CD4-positive, CD25-positive, alpha-beta regulatory T cell (primary cell): ENCODE measurements at places on chromosomes 16 and 17. TPM values are rescaled to one million over a fixed set of nuclear protein-coding genes. Genes with fewer than 3 reads are reported as not detected.

GRCh38 chr17:75565066-75565465, 22.5 kb upstream of the MYO15B start:
- H3K4me1 ChIP-seq: no peaks in the 10 kb centered on the region
- H3K27ac ChIP-seq: no peak overlapping the region
- H3K27me3 ChIP-seq: no peaks in the 10 kb centered on the region

GRCh38 chr16:87107201-87107600, 210.0 kb downstream of the C16orf95 start:
- H3K4me3 ChIP-seq: no peak overlapping the region
- no peaks in the 10 kb centered on the region for H3K4me1 ChIP-seq
- no peak overlapping the region for H3K27ac ChIP-seq
- no peaks in the 10 kb centered on the region for H3K36me3 ChIP-seq
- no peak for DNase-seq
- H3K27me3 ChIP-seq: no peaks in the 10 kb centered on the region

GRCh38 chr16:21203155-21203797, 8.1 kb downstream of the ZP2 start:
- peaks cover 12% of the 10 kb centered on the region for H3K27me3 ChIP-seq
- H3K27ac ChIP-seq: no peak overlapping the region
- no peaks in the 10 kb centered on the region for H3K4me1 ChIP-seq

- H3K36me3 ChIP-seq: no peaks in the 10 kb centered on the region
- H3K27me3 ChIP-seq: no peaks in the 10 kb centered on the region
- H3K27ac ChIP-seq: no peak overlapping the region
- DNase-seq: no peak
- H3K4me1 ChIP-seq: peaks cover 31% of the 10 kb centered on the region
These were observed 240.6 kb downstream of the PRKCA start for GRCh38 chr17:66542967-66543520.

- no peak for DNase-seq
- H3K4me3 ChIP-seq: no peak overlapping the region
- H3K4me1 ChIP-seq: no peaks in the 10 kb centered on the region
These were observed 393.2 kb downstream of the CDH13 start for GRCh38 chr16:83019963-83020362.

- no peaks in the 10 kb centered on the region for H3K27me3 ChIP-seq
- H3K27ac ChIP-seq: no peak overlapping the region
- H3K36me3 ChIP-seq: peaks cover 84% of the 10 kb centered on the region
- H3K4me1 ChIP-seq: no peaks in the 10 kb centered on the region
- no peak for DNase-seq
These were observed 21.3 kb upstream of the PIK3R6 start for GRCh38 chr17:8888704-8889302.

- peak; percentile 60 for DNase-seq
- peak overlapping the region; percentile 89 for H3K4me3 ChIP-seq
- no peaks in the 10 kb centered on the region for H3K27me3 ChIP-seq
- peak overlapping the region; percentile 99 for H3K27ac ChIP-seq
- peaks cover 36% of the 10 kb centered on the region for H3K36me3 ChIP-seq
- peaks cover 49% of the 10 kb centered on the region for H3K4me1 ChIP-seq
These were observed 701 bp downstream of the JMJD6 start for GRCh38 chr17:76725580-76726230.

DNA sequence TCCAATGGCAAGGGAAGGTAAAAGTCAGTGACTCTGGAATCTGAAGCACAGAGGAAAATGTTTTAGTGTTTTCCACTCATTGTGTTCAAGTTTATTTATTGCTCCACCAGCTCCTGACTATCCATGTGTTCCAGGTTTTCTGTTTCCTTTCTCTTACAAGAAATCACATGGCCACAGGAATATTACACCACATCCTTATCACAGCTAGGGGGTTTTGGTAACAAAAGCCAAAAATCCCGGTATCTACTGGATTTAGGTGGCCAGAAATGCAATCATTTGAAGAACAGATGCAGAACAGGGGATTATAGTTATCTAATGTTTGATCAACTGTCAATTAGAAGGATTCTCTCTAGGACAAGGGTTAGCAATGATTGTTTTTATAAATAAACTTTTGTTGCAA, 47.9 kb downstream of the STH start:
- H3K36me3 ChIP-seq: peaks cover 80% of the 10 kb centered on the region
- no peaks in the 10 kb centered on the region for H3K4me1 ChIP-seq
- no peak overlapping the region for H3K27ac ChIP-seq
- H3K4me3 ChIP-seq: no peak overlapping the region
- no peak for DNase-seq

GRCh38 chr17:43723697-43724359, 34.8 kb downstream of the SOST start:
- H3K4me1 ChIP-seq: peaks cover 5% of the 10 kb centered on the region
- no peaks in the 10 kb centered on the region for H3K36me3 ChIP-seq
- no peak overlapping the region for H3K4me3 ChIP-seq
- no peak for DNase-seq

DNA sequence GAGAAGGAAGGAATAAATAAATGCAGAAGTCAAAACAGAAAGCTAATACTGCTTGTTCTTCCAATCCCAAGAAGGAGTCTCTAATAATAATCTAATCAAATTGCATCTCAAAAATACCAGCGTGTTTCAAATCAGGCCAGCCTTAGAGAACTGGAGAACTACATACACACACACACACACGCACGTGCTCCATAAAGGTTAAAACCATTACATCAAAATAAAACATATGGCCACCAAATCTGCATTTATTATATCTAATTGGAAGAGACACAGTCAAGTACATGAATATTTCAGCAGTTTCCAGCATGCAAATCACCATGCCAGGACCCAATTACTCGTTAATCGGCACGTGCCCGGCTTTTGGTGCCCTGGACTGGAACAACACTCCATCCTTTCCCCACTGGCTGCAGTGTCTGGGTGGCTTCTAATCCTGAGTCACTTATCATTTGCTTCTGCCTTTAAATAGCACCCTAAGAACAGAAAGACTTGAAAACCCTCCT, 20.4 kb upstream of the KDM8 start:
- no peak for DNase-seq
- no peak overlapping the region for H3K27ac ChIP-seq
- no peaks in the 10 kb centered on the region for H3K27me3 ChIP-seq
- H3K36me3 ChIP-seq: no peaks in the 10 kb centered on the region

DNA sequence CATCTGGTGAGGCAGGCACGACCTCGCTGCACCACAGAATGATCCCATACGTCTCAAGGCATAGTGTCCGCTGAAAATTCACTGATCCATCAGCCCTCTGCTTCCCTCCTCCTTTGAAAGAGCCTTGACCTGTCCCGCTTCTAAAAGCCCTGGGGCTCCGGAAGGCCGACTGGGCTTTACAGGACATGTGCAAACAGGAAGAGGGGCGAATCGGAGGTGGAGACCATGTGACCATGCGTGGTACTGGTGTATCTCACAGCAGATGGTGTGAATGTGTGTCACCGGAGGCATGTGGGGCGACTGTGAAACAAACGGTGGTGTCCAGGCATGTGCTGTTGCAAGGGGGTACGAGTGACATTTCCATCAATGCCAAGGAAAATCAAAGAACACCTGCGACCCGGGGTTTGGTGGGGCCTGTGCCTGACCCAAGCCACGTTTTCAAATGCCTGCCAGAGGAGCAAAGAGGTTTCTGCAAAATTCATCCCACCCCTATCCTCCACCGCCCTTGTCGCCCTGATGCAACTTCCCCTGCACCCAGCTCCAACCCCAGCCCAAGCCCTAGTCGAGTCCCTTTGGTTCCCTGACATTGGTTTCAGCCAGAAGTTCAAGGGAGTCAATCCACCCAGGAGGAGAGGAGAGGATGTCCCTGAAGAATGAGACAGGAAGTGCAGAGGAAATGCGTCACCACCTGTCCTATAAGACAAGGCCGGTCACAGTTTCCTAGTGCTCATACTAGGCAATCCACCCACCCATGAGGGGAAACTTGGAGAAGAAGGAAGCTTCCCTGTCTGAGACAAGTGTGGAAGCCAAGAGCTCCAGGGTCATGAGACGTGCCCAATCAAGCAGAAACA, 5.9 kb upstream of the KCNJ18 start:
- H3K36me3 ChIP-seq: no peaks in the 10 kb centered on the region
- DNase-seq: no peak
- no peaks in the 10 kb centered on the region for H3K27me3 ChIP-seq
- H3K27ac ChIP-seq: no peak overlapping the region

GRCh38 chr16:23694644-23695373, 16.1 kb downstream of the PLK1 start:
- peaks cover 12% of the 10 kb centered on the region for H3K36me3 ChIP-seq
- H3K27me3 ChIP-seq: no peaks in the 10 kb centered on the region
- no peak for DNase-seq
- no peak overlapping the region for H3K27ac ChIP-seq
- H3K4me3 ChIP-seq: no peak overlapping the region

DNA sequence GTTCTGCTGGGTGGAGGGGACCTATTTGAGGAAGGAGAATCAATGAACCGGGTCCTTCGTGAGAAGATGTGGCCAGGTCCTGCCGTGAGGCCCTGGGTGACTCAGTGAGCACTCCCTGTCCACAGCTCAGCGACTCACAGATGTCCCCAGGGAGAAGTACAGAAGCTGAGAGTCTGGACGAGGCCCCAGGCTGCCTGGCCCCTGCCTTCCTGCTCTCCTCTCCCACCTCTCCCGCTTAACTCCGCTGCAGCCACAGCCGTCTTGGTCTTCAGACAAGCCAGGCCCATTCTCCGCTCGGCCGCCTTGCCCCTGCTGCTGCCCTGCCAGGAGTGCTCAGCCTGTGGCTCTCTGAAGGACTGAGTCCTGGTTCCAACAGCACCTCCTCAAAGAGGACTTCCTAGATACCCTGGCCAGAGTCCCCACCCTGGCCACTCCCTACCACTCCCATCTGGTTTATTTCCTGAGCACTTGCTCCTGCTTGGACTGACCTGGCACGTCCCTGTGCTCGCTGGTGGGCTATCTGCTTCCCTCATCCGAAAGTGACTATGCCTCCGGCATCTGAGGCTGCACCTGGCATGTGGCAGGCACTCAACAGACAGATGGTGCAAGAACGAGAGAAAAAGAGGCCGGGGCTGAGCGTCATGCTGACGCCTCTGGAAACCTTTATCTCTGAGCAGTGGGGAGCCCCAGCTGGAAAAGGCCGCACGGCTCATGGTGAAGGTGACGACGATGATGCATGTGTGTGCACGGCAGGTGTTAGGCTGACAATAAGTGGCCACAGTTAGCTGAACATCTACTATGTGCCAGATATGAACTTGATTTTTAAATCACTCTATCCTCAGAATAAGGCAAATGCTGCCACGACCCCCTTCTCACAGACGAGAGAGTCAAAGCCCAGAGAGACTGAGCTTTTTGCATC, 9.2 kb upstream of the TNFRSF13B start:
- H3K27ac ChIP-seq: no peak overlapping the region
- H3K27me3 ChIP-seq: no peaks in the 10 kb centered on the region
- peaks cover 8% of the 10 kb centered on the region for H3K4me1 ChIP-seq
- DNase-seq: no peak

DNA sequence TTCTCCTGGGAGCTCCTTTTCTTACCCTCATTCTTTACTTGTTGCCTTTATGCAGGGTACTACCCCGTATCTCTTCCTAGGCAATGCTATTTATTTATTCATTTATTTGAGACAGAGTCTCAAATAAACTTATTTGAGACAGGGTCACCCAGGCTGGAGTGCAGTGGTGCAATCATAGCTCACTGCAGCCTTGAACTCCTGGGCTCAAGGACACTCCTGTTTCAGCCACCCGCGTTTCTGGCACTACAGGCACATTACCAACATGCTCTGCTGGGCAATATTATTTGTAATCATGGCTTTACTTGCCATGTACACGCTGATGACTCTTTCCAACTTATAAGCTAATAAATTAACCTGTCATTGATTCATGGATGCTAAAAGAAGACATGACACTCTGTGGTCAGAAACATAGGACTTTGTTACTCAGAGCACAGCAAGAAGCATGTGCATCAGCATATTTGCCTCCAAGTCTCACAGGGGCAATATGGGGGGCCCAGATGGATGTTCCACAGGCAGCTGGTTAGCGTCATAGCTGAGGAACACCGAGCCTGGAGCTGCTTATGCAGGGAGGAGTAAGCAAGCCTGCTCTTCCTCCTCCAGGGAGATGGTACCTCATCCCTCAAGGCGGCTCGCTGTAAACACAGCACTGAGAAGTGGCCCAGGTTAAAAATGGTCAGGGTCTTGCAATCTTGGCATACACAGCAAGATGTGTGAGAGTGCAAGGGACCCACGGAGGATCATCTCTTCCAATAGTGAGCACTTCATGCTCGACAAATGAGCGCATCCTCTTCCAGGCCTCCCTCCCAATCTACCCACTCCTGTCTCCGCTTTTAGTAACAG, 4.2 kb upstream of the LRRC75A start:
- no peaks in the 10 kb centered on the region for H3K36me3 ChIP-seq
- no peak for DNase-seq
- no peak overlapping the region for H3K27ac ChIP-seq
- no peak overlapping the region for H3K4me3 ChIP-seq

GRCh38 chr17:53629188-53629587, 193.5 kb upstream of the KIF2B start:
- H3K27ac ChIP-seq: no peak overlapping the region
- no peak overlapping the region for H3K4me3 ChIP-seq
- H3K27me3 ChIP-seq: no peaks in the 10 kb centered on the region

Gene WFIKKN2
- not detected for polyA plus RNA-seq

Gene SOX8
- polyA plus RNA-seq: 0.20 TPM

Gene RTN4RL1
- polyA plus RNA-seq: 0.14 TPM

Gene PERCC1
- not detected for polyA plus RNA-seq

Gene SEZ6L2
- not detected for polyA plus RNA-seq

Gene GIT1
- polyA plus RNA-seq: 6.6 TPM

Gene KRTAP17-1
- not detected for polyA plus RNA-seq

Gene TBC1D16
- 0.06 TPM for polyA plus RNA-seq

Gene ARHGAP44
- 0.95 TPM for polyA plus RNA-seq

Gene INO80E
- 5.7 TPM for polyA plus RNA-seq
